ENCODE measurements at places on chromosomes 11 and 22.

- DNase-seq, result no peak
Observed at GRCh38 chr11:125494974-125495725, 915 bp downstream of the FEZ1 start.

GRCh38 chr11:16191212-16191867 is 165.0 kb downstream of the SOX6 start:
- no peak for DNase-seq

- DNase-seq, result no peak
Observed at GRCh38 chr11:77126861-77127234, 1.2 kb upstream of the MYO7A start.

GRCh38 chr22:49487950-49488349 is 339.7 kb downstream of the BRD1 start:
- DNase-seq, result no peak

DNA sequence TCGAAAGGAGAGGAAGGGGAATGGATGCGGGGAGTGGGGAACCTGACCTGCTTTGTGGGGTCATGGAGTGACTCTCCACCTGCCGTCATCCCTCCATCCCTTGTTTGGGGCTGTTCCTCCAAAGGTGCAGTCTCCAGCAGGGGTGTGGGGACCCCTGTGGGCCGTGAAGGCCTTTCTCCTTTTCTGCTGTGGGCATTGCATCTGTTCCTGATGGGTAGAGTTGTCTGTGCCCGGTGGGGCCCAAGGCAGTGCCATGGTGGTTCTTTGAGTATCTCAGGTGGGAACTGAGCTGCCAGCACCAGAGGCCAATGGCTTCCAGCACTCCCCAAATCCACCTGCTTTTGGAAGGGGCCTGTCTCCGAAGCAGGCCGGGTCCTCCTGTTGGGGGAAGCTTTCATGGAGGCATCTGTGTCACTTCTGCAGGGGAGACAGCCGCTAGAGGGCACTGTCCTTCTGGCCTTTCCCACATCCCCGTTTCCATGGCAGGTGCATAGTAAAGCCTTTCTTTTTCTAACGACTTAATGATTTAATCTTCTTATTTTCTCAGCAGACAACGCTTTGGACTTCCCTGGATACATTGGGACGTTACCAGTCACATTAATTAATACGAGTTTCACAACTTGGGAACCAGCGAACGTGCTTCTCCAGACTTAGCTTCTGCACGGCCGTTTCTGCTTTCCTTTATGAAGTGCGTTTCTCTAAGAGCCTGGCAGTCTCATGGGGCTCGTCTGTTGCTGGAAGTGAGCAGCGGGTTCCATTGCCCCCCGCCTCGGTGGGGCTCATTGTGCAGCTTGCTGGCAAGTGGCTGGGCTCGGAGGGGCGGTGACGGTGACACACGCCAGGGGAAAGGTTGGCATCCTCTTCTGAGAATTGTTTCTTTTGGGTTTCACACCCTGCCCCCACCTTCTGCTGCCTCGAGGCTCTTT is 57.1 kb downstream of the PARVB start:
- peak; percentile 72 for DNase-seq

DNA sequence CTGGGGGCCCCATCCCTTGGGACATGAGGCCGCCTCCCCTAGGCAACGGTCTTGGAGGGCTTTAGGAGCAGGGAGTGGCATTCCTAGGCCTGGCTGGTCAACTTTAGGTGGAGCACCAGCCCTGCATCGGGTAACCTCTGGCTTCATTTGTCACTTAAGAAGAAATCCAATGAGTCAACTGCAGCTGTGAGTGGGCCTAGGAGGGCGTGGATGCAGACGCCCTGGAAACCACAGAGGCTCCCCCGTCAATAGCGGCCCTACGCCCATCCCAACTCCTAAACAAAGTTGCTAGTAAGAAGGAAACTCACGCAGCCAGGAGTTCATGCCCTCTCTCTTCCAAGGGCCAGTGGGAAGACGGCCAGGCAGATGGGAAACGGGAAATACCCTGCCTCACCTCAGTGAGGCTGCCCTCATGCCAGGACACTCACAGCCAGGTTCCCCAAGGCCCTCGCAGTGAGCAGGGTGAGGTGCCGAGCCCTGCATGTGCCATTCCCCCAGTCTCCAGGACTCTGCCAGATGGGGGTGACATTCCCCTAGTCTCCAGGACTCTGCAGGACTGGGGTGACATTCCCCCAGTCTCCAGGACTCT is 20.8 kb downstream of the BID start:
- no peak for DNase-seq

DNA sequence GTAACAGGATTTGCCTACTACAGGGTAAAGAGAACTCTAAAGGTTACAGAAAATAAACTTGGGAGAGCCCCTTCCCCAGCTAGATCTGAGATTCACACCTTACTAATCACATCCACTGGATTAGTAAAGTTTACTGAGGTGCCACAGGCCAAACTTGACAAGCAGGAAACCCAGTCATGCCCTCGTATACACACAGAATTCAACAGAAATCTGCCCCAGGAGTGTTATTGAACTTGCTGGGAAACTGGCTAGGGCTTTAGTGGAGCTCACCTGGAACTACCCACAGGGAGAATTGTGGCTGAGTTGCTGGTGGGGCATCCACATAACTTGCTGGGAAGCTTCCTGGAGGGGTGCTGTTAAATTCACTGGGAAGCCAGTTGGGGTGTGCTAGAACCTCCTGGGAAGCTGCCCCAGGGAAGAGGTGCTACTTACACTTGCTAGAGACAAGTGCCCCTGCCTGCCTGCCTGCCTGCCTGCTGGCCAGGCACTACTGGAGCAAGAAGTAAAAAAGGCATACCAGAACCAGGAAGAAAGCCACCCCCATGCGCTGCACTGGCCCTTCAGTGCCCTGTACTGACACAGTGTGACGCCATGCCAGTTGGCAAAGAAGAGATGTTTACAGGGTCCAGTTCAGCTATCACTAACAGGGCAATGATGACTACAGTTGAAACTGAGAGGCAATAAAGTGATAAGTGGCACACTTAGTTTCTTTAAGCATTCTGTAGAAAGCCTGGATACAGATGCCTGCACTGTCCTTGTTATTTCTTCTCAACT is 106.5 kb downstream of the ALX4 start:
- DNase-seq, result no peak

- no peak for DNase-seq
Observed at GRCh38 chr11:20544603-20545237, 54.7 kb upstream of the SLC6A5 start.

DNA sequence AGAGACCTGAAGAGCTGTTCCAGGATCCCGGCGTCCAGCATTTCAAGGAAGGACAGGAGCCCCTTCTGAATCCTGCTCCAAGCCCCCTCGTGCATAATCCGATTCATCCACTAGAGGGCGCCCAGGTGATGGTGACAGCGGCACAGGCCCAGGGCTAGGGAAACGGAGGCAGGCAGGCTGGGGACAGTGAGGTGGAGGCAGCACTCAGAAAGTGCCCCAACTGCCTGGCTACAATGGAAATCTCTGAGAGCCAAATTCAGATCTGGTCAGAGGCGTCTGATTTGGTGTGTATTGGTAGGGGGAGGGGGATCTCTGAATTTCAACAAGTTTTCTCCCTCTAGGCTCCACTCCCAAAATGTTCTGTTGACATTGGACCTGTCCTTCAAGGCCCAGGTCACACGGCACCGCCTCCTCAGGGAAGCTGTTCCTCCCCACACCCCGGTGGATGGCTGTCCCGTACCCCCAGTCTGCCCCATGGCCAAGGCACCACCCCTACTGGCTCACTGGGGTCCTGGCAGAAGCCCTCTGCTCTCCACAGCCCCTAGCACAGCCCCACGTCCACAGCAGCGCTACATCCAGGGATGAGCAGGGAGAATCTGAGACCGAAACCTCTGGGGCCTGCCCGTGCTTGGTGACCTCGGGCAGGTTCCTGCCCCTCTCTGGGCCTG is 142.9 kb downstream of the CRYBB2 start:
- no peak for DNase-seq

DNA sequence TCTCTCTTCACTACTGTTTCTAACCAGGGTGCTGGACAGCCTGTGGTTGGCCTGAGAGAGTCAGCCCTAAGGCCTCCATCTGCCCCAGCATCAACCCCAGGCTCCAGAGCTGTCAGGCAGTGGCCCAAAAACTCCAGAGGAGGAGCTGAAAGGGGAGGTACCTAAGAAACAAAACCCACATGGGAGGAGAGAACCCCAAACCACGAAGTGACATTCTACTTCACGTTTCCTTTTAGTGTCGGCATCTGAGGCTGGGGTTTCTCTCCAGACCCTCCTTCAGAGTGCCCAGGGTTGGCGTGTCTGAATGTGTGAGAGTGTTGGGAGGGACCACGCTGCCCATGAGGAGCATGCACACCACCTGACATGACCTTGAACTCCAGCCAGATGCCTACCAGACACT is 69.8 kb upstream of the NNMT start:
- no peak for DNase-seq

GRCh38 chr11:130165601-130166456 is 6.2 kb downstream of the ST14 start:
- DNase-seq, result no peak

DNA sequence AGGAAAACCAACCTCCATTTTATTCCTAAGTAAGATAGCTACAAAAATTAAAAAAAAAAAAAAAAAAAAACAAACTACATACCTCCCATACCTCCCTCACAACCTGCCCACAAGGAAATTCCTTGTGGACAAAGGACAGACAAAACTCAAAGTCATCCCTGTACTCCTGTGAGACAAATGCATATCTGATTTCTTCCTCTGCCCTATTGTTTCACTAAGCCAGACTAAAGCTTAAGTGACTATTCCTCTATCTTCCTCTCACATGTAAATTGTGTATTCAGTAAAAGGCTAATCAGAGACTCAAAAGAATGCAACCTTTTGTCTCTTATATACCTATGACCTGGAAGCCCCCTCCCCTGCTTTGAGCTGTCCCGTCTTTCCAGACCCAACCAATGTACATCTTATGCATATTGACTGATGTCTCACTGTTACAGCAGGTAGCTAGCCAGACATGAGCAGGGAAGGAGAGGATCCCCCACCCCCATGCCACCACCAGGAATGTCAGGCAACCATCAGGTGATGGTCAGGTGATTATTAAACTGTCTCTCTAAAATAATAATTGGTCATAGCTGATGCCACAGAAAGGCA is 289.4 kb downstream of the SBF2 start:
- no peak for DNase-seq

GRCh38 chr11:70192666-70193410 is 10.3 kb upstream of the FADD start:
- DNase-seq, result no peak

- DNase-seq, result no peak
Observed at GRCh38 chr11:18706330-18707243, 8.0 kb downstream of the TMEM86A start.

DNA sequence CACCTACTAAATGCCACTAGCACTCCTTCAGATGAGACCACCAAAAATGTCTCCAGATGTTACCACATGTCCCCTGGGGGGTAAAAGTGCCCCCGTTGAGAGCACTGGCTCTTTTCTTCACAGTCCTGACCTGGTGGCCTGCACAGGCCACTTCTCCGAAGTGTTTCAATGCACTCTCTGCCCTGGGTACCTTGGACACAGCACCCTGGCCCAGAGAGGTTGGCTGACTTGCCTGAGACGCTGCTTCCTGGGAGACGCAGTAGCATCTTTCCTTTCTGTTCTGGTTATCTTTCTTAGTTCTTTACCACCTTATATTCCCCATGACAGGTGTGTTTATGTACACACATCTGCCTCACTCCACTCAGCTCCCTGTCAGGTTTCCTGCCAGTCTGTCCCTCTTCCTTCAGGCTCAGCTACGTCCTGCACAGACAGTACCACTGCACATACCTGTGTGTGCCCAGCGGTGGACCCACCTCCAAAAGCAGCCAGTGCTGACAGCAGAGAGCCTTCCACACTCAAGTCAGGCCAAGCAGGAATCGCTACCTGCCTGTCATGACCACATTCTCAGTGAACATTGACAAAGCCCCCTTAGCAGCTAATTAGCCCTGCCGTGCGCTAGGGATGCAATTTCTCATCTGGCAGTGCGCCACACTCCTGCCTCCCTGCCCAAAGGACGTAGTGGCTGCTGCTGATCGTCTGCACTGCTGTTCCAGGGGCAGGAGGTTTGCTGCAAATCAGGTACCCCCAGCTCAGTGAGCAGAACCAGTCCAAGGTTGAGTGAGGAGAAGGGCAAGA is 39.0 kb downstream of the FAM83F start:
- DNase-seq, result no peak

DNA sequence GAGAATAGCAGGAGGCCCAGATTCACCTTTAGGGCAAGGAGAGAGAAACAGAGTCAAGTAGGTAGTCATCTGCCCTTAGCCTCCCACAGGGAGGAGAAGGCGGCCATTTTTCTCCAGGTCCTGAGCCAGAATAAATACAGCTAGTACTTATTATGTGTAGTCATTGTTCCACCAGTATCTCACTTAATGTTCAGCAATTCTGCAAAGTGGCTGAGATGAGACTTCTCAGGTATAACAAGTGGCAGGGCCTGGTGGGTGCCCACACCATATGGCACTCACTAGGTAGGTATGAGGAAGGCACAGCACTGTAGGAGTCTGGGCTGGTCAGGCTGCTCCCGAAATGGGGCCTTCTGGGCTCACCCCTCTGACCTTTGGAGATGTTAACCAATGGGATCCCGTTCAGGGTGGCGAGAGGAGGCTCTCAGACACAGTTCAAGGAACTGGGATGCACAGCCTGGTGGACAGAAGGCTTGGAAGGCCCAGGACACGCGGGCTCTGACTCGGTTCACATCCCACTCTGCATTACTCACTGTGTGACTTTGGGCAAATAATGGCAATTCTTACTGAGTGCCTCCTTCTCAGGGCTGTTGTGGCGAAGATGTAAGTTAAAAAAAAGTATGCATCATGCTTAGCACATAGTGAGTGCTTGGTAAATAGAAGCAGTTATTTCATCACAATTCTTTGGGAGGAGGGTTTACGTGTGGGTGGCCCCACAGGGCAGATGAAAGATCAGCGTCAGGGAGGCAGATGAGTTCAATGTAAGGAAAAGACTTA is 25.1 kb downstream of the RTN4RL2 start:
- DNase-seq, result no peak

DNA sequence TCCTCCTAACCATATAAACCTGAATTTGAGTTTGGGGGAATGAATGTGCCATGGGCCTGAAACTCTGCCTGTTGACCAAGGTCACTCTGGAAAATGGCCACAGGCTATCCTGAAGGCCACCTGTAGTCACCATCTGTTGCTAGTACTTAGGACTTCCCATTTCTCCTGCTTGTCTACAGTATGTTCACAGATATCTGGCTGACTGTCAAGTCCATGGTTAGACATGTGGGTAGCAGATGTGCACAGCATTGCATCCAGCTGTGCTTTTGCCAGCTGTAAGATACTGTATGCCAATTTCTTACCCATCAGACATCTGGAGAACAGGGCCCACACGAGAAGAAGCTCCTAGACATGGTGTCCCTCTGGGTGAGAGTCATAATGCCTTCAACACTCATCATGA is 475.4 kb downstream of the INSC start:
- DNase-seq, result no peak

- no peak for DNase-seq
Observed at GRCh38 chr11:69447786-69448185, 33.7 kb upstream of the LINC01488 start.

DNA sequence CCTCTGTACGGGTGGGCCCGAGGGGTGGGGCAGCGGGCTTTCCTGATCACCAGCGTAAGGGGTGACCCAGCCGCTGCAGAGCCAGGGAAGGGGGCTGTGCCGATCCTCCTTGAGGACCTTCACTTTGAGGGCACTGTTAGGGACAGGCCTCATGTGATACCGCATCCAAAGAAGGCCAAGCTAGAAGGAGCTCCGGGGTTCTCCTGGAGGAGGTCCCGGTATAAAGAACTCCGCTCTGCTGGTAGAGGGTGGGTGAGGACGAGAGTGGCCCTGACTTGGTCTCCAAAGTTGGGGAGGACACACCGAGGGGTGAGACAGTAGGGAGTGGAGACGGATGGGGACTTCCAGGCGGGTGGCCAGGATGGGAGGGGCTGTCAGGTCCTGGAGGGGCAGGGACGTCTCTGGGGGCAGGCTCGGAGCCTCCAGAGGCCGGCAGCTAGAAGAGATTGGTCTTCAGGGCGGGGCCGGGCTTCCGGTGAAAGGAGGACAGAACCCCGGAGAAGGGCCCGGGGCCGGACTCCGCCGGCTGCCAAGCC is 4.6 kb downstream of the PHOX2A start:
- DNase-seq, result no peak
